ENCODE measurements at places on chromosomes 6 and 20.

GRCh38 chr6:43773050-43773979, 3.3 kb downstream of the VEGFA start:
- peak; percentile 45 for DNase-seq

GRCh38 chr6:90484903-90485302, 102.0 kb downstream of the MAP3K7 start:
- no peak for DNase-seq

- no peak for DNase-seq
Measured at GRCh38 chr6:81158956-81159355, 593.5 kb downstream of the TENT5A start.

DNA sequence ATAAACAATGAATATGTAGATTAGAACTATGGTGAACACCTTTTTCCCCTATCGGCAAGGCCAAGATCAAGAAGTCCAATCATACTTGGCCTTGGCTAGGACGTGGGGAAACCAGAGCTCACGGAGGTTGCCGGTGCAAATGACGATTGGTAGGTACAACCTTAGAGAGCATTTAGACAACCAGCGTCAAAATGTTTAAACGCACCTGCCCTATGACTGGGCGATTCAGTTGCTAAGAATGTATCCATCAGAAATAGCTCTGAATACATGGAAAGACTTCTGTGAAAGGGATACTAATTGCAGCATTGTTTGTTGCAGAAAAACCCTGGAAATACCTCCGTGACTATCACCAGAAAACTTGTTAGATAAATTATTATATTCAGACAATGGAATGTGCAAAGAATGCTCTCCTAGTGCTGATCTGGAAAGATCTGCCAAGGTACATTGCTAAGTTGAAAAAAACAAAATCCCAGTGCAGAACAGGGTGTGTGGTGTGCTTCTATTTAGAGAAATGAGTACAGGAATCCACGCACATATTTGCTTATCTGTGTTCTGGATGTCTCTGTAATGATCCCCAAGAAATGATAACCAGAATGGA, 48.0 kb upstream of the PTPN1 start:
- no peak for DNase-seq

GRCh38 chr6:124057461-124057860, 253.8 kb downstream of the NKAIN2 start:
- DNase-seq: no peak

GRCh38 chr6:46491201-46491627, at the start of gene RCAN2:
TSS of gene RCAN2 (minus strand) at chr6:46491449.
- DNase-seq: peak; percentile 72

Measured in tongue (tissue), 3 donors.